ENCODE measurements at places on chromosomes 12 and 14. TPM values are rescaled to one million over a fixed set of nuclear protein-coding genes. Genes with fewer than 3 reads are reported as not detected.
A peak's percentile ranks its signal among the peaks of the same experiment; 100 is the strongest.

DNA sequence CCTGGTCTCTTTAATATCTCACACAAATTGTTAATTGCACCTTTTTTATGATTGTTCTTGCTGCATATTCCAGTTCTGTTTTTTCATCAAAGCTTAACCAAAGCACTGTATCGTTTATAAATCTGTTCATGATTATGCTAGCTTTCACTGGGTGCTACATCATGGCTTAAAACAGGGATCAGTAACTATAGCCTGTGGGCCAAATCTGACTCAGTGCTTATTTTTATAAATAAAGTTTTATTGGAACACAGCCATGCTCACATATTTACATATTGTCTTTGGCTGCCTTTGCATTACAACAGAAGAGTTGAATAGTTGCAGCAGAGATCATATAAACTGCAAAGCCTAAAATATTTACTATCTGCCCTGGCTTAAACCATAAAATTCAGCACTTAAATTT is 183.4 kb upstream of the NRXN3 start:
- no peaks in the 10 kb centered on the region for H3K27me3 ChIP-seq
- H3K4me3 ChIP-seq, result no peak overlapping the region
- H3K4me1 ChIP-seq, result peaks cover 16% of the 10 kb centered on the region
- H3K36me3 ChIP-seq, result no peaks in the 10 kb centered on the region

HEATR5A gene
- 19.0 TPM for total RNA-seq

TSFM gene
- 58.5 TPM for total RNA-seq

LRRC10 gene
- not detected for total RNA-seq

NID2 gene
- 12.6 TPM for total RNA-seq

CNTN1 gene
- 0.90 TPM for total RNA-seq

CPNE6 gene
- total RNA-seq, result not detected

DNA sequence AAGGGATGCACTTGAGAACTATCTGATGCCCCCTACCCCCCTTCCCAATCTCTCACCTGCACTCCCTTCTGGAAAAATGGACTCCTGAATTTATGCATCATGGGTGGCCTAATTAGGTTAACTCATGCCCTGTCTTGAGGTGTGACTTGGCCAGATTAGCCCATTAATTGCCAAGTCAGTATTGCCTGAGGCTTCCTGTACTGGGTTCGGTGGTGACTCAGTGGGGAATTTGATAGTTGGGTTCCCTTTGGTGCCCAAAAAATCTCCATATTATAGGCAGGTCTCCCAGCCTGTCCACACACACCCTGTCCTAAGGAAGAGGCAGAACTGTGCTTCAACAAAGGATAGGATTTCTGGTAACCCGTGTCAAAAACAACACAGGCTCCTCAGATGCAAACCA is 146.1 kb downstream of the CHST11 start:
- no peak overlapping the region for H3K27ac ChIP-seq
- H3K4me3 ChIP-seq, result no peak overlapping the region
- H3K27me3 ChIP-seq, result no peaks in the 10 kb centered on the region
- H3K4me1 ChIP-seq, result peaks cover 6% of the 10 kb centered on the region
- no peaks in the 10 kb centered on the region for H3K36me3 ChIP-seq
- DNase-seq, result no peak

MSI1 gene
- 8.8 TPM for total RNA-seq

SRSF5 gene
- 338 TPM for total RNA-seq

DNA sequence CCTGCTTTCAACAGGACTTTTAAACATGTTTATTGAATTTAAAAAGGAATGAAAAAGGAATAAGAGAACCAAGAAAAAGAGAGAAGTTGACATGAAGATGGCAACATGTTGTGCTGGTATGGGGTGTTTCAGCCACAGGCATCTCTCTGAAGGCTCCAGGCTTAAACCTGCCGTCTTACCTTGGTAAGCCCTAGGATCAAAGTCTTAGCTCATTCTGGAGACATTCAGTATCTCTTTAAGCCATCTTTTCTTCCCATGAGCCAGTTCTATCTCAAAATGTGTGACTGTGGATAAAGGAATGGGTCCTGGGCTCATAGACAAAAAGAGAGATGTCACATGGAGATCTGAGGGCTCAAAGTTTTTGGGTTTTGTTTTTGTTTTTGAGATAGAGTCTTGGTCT is 1.6 kb upstream of the TFCP2 start:
- no peaks in the 10 kb centered on the region for H3K36me3 ChIP-seq
- H3K27me3 ChIP-seq, result no peaks in the 10 kb centered on the region
- H3K4me1 ChIP-seq, result no peaks in the 10 kb centered on the region

DNA sequence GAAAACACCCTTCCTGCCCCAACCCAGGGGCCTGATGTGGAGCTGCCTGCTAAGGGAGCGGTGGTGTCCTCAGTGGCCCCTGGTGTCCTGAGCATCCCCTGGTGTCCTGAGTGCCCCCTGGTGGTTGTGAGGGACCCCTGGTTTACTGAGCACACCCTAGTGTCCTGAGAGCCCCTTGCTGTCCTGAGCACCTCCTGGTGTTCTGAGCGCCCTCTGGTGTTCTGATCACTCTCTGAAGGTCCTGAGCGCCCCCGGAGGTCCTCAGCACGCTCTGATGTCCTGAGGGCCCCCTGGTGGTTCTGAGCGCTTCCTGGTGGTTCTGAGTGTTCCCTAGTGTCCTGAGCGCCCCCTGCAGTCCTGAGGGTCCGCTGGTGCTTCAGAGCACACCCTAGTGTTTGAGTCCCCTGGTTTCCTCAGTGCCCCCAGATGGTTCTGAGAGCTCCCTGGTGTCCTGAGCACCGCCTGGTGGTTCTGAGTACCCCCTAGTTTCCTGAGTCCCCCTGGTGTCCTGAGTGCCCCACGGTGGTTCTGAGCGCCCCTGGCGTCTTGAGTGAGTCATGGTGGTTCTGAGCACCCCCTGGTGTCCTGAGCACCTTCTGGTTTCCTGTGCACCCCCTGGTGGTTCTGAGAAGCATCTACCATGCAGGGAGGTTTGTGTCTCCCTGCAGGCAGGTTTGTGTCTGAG is 1004.2 kb downstream of the TMEM121 start:
- H3K36me3 ChIP-seq, result no peaks in the 10 kb centered on the region
- no peaks in the 10 kb centered on the region for H3K27me3 ChIP-seq
- H3K4me3 ChIP-seq, result no peak overlapping the region
- peak; percentile 32 for DNase-seq
- no peaks in the 10 kb centered on the region for H3K4me1 ChIP-seq

DNA sequence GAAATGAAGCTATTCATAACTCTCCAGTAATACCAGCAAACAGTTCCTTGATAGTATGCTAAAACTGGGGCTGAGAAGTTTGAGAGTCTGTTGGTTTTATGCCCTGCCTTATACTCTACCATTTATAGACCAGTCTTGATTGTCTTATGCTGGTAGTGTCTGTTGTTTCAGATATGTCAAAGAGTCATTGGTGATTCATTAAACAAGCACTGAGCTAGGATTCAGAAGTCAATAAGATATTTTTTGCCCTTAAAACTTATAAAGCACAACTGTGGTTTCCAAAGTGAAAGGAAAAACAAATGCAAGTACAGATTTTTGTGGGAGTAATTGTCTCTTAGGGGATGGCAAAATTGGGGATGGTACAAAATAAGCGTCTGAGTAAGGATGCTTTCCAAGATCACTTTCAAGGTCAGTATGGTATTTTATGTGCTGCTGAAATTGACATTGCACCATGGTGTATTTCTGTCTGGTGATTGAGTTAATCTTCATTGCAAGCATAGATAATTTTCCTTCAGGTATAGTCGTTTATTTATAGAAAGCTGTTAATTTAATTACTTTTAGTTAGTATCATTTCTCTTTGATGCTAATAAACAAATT is 289.5 kb upstream of the E2F7 start:
- no peaks in the 10 kb centered on the region for H3K4me1 ChIP-seq
- H3K27me3 ChIP-seq, result peaks cover 34% of the 10 kb centered on the region
- no peak for DNase-seq
- H3K4me3 ChIP-seq, result no peak overlapping the region
- no peak overlapping the region for H3K27ac ChIP-seq

Measured in A673 (cell line).